ENCODE measurements at places on chromosomes 16 and 17.

- DNase-seq, result no peak
Measured at GRCh38 chr16:17431012-17431411, 39.7 kb downstream of the XYLT1 start.

DNA sequence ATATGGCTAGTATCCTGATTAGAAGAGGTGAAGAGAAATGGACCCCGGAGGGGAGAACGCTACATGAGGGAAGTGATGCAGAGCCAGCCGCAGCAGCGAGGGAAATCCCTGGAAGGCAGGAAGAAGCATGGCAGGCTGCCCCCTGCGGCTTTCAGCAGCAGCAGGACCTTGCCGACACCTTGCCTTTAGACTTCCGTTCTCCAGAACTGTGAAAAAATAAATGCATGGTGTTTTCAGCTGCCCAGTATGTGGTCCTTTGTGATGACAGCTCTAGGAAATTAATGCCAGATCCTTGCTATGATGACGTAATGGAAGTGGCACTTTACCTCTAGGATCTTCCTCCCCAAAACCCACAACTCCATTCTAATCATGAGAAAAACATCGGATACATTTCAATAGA lies 9.7 kb upstream of the ZFP1 start:
- DNase-seq, result no peak

DNA sequence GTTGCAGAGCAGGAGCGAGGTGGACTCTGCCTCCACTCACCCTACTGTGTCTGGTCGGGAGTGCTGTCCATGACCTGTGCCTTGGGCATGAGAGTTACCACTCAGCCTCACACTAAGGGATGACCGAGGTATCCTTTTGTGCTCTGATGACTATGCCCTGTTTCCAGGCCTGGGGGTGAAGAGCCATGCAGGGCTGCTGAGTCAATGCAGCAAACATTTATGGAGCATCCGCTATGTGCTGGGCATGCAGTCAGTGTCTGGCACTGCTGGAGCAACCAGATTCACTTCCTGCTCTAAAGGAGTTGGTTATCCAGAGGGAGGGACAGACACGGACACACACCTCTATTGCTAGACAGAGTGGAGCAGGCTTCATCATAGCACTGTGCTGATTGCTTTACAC lies 7.6 kb upstream of the HNF1B start:
- no peak for DNase-seq

- DNase-seq, result peak; percentile 66
Measured at GRCh38 chr16:3007957-3008689, 4.6 kb upstream of the CLDN9 start.

Measured in common myeloid progenitor, CD34-positive (primary cell).